ENCODE measurements at places on chromosomes 2 and 18. TPM values are rescaled to one million over a fixed set of nuclear protein-coding genes. Genes with fewer than 3 reads are reported as not detected.
A peak's percentile ranks its signal among the peaks of the same experiment; 100 is the strongest.

PJVK gene
- total RNA-seq = 1.6 TPM

FER1L5 gene
- not detected for total RNA-seq

FIGLA gene
- not detected for total RNA-seq

MTIF2 gene
- total RNA-seq = 40.3 TPM

KYNU gene
- total RNA-seq = 0.58 TPM

ALK gene
- total RNA-seq = 0.16 TPM

SOWAHC gene
- total RNA-seq = 1.3 TPM

NCOA1 gene
- total RNA-seq = 24.7 TPM

C1QL2 gene
- not detected for total RNA-seq

DNA sequence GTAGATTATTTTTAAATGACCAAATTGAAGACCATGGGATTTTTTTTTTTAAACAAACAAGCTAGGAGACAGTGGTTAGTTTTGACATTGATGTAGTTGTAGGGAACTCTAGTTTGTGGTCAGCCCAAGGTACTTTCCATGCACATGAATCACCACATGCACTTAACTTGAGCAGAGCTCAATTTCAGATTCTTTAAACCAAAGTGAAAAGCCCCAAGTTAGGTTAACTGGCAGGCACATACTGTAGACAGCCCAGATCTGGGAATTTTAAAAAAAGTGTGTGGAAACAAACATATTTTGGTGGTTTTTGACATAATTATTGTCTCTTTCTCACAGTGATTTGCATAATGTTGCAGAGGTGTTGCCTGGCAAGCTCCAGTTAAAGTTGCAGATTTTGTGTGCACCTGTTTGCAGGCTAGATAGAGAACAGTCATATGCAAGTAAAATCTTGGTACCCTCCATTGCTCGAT lies 88.4 kb downstream of the BCL2L11 start:
- H3K36me3 ChIP-seq = no peaks in the 10 kb centered on the region
- H3K4me3 ChIP-seq = no peak overlapping the region
- DNase-seq = no peak
- H3K27ac ChIP-seq = no peak overlapping the region

- H3K27ac ChIP-seq = no peak overlapping the region
- H3K4me1 ChIP-seq = peaks cover 33% of the 10 kb centered on the region
These were observed 8.8 kb upstream of the SNED1 start for GRCh38 chr2:240989451-240990265.

GRCh38 chr2:212392544-212392943 lies 146.1 kb downstream of the ERBB4 start:
- no peaks in the 10 kb centered on the region for H3K27me3 ChIP-seq
- H3K4me3 ChIP-seq = no peak overlapping the region
- H3K4me1 ChIP-seq = no peaks in the 10 kb centered on the region
- H3K27ac ChIP-seq = no peak overlapping the region

- H3K27me3 ChIP-seq = no peaks in the 10 kb centered on the region
- DNase-seq = peak; percentile 84
- H3K27ac ChIP-seq = peak overlapping the region; percentile 61
- peaks cover 30% of the 10 kb centered on the region for H3K4me1 ChIP-seq
- H3K4me3 ChIP-seq = no peak overlapping the region
These were observed 77.5 kb downstream of the OSBPL6 start for GRCh38 chr2:178271629-178272333.

DNA sequence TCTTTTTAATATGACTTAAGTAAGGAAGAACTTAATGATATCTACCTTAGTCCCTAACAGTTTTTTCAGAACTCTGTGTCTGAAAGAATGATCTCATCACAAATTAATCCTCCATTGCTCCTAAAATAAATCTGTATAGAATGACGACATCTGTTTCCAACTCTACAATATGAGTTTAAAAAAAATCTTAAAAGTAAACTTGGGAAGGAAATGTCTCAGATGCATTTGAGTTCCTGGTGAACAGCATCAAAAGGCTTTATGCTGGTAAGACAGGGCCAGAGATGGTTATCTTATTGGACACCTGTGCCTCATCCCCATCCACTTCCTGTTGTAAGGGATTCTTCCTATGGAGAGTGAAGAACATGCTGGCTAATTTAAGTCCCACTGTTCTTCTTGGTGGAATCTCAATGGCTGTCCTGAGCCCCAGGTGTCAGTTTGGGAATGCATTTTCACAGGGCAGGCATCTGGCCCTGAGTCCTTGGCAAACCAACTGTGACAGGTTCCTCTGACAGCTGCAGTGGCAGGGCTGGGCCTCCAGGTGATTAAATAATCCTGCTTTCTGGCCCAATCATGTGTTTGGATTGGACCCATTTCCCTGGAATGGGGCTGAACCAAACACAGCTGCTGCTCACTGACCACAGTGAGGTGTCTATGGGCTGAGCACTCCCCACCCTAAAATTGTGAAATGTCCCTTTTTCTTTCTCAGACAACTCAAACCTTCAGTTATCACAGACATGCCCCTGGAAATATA lies 12.9 kb upstream of the NCKAP5 start:
- peaks cover 24% of the 10 kb centered on the region for H3K4me1 ChIP-seq
- H3K4me3 ChIP-seq = no peak overlapping the region
- no peaks in the 10 kb centered on the region for H3K27me3 ChIP-seq

- DNase-seq = no peak
- H3K27ac ChIP-seq = no peak overlapping the region
- H3K4me1 ChIP-seq = no peaks in the 10 kb centered on the region
These were observed 66.5 kb upstream of the TMEM200C start for GRCh38 chr18:5961828-5962150.

GRCh38 chr2:64328415-64328722 lies 125.6 kb upstream of the LGALSL start:
- H3K4me3 ChIP-seq = no peak overlapping the region
- no peaks in the 10 kb centered on the region for H3K36me3 ChIP-seq

DNA sequence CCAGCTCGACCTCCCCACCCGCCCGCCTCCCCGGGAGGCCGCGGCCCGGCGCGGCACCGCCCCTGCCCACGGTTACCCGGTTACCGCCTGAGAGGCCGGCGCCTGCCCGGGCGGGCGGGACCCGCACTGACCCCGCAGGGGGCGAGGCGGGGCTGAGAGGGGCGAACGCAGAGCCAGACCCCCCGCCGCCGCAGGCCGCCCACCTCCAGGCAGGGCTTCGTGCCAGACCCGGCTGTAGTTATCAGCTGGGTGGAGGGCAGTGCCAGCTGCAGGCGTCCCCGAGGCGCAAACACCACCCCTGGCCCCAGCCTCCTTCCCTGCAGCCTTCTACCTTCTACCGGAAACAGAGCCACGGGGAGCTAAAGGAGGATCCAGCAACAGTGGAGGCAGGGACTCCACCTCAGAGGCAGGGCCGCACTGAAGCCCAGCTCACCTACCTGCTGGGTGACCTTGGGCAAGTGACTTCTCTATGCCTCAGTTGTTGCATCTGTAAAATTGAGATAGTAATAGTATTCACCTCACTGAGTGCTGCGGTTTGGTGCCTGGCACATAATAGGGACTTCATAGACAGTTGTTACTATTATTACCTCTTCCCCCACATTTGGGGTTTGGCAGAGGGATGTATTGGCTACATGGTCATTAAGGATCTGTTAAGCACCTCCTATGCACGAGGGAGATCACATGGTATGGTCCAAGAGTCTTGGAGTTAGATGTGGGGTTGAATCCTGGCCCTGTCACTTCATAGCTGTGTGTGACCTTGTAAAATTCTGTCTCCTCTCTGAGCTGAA lies 231.6 kb upstream of the SMAD2 start:
- DNase-seq = no peak
- peaks cover 41% of the 10 kb centered on the region for H3K4me1 ChIP-seq
- peak overlapping the region; percentile 96 for H3K27ac ChIP-seq
- no peaks in the 10 kb centered on the region for H3K36me3 ChIP-seq
- H3K27me3 ChIP-seq = no peaks in the 10 kb centered on the region
- peak overlapping the region; percentile 69 for H3K4me3 ChIP-seq

DNA sequence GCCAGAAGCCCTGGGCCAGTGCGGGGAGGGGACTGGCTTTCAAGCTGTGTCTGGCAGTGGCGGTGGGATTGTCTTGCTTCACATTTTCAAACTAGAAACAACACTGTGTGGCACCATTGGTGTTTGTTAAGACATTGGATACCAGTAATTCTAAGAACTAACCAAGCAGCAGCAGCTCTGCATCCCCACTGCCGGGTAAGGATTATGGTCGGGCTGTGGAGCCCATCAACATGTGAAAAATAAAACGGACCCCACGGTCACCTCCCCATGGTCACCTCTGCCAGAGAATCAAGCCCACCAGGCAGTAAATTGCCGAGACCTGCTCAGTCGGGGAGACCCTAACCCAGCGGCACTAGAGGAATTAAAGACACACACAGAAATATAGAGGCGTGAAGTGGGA lies 65.3 kb downstream of the C18orf63 start:
- no peak overlapping the region for H3K27ac ChIP-seq
- no peaks in the 10 kb centered on the region for H3K4me1 ChIP-seq
- DNase-seq = no peak

- no peak overlapping the region for H3K27ac ChIP-seq
- H3K4me1 ChIP-seq = no peaks in the 10 kb centered on the region
- no peak for DNase-seq
- no peak overlapping the region for H3K4me3 ChIP-seq
- H3K36me3 ChIP-seq = no peaks in the 10 kb centered on the region
- no peaks in the 10 kb centered on the region for H3K27me3 ChIP-seq
These were observed 188.0 kb upstream of the NT5C1B start for GRCh38 chr2:18777250-18777812.

GRCh38 chr18:60295674-60296073 lies 76.9 kb downstream of the MC4R start:
- H3K36me3 ChIP-seq = no peaks in the 10 kb centered on the region
- no peak for DNase-seq
- H3K27ac ChIP-seq = no peak overlapping the region
- no peaks in the 10 kb centered on the region for H3K4me1 ChIP-seq

- no peaks in the 10 kb centered on the region for H3K36me3 ChIP-seq
- no peak for DNase-seq
- no peaks in the 10 kb centered on the region for H3K4me1 ChIP-seq
- no peak overlapping the region for H3K4me3 ChIP-seq
- no peaks in the 10 kb centered on the region for H3K27me3 ChIP-seq
These were observed 20.6 kb upstream of the NDUFV2 start for GRCh38 chr18:9081940-9082339.
